ENCODE measurements at places on chromosomes 6 and 20.

- DNase-seq: no peak
These were observed 143.3 kb downstream of the PRL start for GRCh38 chr6:22153384-22154158.

- no peak for DNase-seq
These were observed 637.4 kb downstream of the CD109 start for GRCh38 chr6:74333406-74333805.

- DNase-seq: no peak
These were observed 154.0 kb downstream of the PDSS2 start for GRCh38 chr6:107305391-107305790.

GRCh38 chr6:139679516-139680179 lies 305.2 kb upstream of the CITED2 start:
- DNase-seq: no peak

- DNase-seq: no peak
These were observed 200.0 kb upstream of the SGK1 start for GRCh38 chr6:134517868-134518267.

DNA sequence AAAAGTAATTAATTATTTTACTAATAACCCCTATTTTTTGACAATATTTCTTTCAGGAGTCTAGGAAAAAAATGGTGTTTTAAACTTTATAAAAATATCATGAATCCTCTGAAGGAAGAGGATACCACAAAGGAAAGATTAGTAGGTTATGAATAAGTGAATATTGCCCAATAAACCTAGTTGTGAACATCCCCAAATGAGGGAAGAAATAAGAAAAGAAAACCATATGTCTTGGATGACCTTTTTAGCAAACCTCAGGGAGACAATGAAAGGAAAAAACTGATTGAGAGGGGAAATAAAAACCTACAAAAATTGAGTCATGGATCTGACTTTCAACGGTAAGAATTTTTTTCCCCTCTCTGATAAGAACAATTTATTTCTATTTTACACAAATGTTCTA lies 34.4 kb downstream of the TENT5A start:
- no peak for DNase-seq

DNA sequence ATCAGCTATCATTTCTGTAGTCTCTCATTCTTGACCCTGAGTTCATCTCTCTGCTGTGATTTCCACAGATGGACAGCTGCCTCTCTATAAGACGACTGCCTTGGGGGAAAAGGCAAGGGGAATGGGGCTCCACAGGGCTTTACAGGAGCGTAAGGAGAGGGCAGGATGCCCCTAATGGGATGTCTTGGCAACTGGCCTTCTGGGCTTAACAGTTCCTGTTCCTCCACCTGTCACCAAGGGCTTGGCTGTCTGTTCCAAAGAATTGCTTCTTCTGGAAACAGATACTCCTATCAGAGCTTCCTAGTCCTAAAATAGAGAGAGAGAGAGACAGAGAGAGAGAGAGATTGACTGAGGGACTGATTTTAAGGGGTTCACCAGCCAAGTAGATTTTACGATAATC lies 181.9 kb downstream of the TMEM200A start:
- no peak for DNase-seq

DNA sequence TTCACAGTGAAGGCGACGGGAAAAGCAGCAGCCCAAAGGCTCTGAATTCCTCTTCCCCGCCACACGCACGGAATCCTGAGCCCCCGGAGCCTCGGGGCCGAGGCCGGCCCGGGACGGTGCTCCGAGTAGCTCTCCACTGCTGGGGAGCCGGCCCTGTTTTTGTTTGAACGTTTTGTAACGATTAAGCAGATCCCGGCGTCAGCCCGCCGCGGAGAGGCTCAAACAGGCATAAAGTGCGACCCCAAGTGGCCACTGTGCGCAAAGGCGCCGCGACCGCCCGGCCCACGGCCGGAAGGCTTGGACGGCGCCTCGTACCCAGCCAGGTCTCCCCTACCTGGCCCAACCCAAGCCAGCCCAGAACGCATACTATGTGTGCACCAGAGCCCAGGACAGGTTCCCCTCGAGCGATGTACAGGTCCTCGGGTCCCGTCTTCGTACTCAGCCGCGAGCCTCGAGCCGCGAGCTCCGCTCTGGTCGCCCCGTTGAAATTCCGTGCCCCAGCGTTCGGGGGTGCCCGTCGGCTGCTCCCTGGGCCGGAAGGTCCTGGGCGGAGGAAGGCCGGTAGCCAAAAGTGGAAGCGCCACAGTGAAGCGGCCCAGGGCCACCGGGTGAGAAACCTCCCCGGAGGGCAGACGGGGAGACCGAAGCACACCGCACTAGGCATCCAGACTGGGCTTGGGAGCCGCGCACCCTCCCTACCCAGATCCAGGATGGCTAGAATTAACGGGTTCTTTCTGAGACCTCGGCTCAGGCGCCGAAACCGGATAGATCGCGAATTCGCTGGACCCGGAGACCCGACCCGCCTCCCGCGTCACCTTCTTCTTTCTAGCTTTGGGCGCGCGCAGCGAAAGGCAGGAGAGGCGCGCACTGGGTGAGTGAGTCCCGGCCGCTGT lies 1.2 kb upstream of the MAFB start:
- DNase-seq: peak; percentile 81

- DNase-seq: no peak
These were observed 408.6 kb upstream of the ADGRB3 start for GRCh38 chr6:68226460-68226859.

GRCh38 chr6:26543953-26544352 lies 5.8 kb downstream of the HMGN4 start:
- DNase-seq: no peak

- DNase-seq: peak; percentile 92
These were observed 109.3 kb upstream of the EYA4 start for GRCh38 chr6:133131621-133132465.

- no peak for DNase-seq
These were observed 41.9 kb downstream of the AGPAT4 start for GRCh38 chr6:161232010-161232409.

DNA sequence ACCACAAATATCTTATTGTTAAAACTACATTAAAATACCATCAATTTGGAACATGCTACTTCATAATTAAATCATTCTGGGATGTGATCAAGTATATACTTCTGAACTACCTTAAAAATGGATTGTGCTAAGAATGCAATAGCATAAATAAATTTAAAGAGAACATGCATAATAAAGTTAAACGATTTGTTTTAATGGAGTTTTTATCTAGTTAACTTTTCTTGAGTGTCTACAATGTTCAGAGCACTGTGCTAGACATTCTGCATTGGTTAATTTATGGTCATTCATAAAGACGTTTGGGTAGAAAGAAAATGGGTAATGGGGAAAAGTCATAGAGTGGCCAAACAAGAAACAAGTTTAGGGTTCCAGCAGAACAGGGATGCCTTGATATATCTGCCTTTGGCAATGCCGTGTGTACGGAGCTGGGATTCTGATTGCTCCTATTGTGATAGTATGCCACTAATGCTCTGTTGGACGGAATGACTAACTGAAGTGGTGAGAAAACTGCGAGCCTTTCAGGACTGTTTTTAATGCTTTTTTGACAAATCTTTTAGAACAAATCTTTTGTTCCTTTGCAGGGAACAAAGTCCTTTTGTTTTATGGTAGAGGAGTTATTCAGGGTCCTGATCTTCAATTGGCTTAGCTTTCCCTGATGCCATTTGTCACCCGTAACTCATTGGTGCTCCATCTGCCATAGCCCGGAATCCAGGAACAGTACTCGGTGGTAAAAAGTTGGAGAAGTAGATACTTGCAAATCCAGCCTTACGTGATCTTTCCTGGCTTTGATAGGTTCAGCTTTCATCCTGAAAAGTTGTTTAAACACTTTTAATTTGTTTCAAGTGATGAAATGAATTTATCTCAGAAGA lies 162.6 kb downstream of the BCKDHB start:
- no peak for DNase-seq

- DNase-seq: no peak
These were observed 8.9 kb upstream of the MICB start for GRCh38 chr6:31489086-31489485.

DNA sequence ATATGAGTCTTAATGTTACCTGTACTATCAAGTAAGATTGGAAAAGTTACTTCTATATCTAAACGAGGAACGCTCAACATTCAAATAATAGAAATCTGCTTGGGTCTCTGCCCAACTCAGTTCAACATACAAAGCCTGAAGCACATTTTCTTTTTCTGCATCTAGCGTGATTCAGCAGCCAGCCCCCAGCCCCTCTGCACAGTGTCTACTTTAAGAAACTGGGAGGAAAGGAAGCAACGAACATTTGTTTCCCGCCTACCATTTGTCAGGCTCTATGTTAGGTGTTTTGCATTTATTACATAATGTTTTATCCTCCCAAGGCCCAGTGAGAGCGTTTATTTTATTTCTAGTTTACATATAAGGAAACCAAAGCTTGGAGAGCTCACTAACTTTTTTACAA lies 17.3 kb downstream of the PHACTR1 start:
- DNase-seq: no peak

GRCh38 chr6:135637701-135638100 lies 140.2 kb upstream of the AHI1 start:
- DNase-seq: no peak

- DNase-seq: no peak
These were observed 30.4 kb downstream of the ZC2HC1B start for GRCh38 chr6:143894655-143895054.

DNA sequence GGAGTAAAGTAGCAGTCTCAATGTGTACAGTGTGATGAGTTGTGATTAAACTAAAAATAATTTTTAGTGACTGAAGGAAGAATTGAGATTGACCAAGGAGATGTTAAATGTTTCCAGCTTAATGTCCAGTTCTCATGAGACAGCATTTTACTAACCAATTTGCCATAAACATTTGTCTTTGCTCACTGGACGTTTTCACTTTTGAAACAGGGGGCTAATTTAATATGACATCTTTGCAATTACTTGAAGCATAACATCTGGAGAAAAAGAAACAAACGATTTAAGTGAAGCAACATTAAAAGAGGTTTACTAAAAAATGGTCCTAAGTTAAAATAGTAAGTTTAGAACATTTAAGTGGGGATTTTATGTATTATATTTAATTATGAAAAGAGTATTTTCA lies 443.8 kb downstream of the BCKDHB start:
- DNase-seq: no peak

GRCh38 chr6:155791186-155791585 lies 335.5 kb upstream of the NOX3 start:
- DNase-seq: no peak

- no peak for DNase-seq
These were observed 29.4 kb upstream of the RPS6KA2 start for GRCh38 chr6:166656230-166657151.

- DNase-seq: no peak
These were observed 100.3 kb upstream of the TNFAIP3 start for GRCh38 chr6:137766596-137767370.

GRCh38 chr20:51236421-51236820 lies 213.5 kb upstream of the KCNG1 start:
- DNase-seq: no peak

GRCh38 chr20:62776692-62777527 lies 19.4 kb upstream of the MRGBP start:
- no peak for DNase-seq

- no peak for DNase-seq
These were observed 1.4 kb downstream of the HLA-B start for GRCh38 chr6:31355583-31355948.

GRCh38 chr6:79570129-79571029 lies 33.1 kb upstream of the LCA5 start:
- peak; percentile 96 for DNase-seq

DNA sequence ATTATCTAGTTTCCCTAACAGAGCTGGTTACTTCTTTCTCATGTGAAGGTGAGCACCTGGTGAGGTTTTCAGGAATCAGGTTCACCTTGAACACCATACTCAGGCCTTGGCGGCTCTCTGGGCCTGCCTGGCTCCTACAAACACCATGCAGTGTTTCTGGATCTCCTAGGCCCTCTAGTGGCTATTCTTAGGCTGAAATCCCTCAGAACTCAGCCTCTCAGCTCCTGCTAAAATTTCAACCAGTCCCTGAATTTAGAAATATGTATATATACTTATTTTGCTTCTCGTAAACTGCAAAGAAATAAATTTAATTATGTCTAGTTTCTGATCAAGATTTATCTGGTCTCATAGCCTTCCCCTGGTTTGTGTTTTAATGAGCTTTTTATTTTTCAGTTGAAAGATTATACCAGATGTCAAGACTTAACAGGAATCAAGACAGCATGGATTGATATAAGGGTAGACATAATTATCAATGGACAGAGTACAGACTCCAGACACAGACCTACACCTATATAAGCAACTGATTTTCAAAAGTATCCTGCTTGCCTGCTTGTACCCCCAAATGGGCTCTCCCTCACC lies 55.9 kb downstream of the ANKEF1 start:
- peak; percentile 67 for DNase-seq

DNA sequence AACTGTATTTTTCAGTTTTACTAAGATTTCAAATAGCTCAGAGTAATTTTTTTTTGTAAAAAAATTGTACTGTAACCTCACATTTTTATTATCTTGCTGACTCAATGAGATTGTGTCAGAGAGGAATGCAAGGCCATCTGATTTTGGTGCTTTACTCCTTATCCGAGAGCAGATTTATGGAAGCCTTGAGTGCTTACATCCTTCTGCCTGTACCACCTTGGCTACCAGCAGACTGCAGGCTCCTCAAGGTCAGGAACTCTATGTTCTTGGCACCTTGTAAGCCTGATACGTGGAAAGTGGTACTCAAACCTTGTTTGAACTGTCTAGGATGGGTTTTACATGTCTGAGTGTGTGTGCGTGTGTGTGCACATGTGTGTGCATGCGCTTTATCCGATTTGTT lies 80.1 kb upstream of the MLIP start:
- no peak for DNase-seq

- no peak for DNase-seq
These were observed 71.7 kb upstream of the MAP3K4 start for GRCh38 chr6:160919723-160920440.

DNA sequence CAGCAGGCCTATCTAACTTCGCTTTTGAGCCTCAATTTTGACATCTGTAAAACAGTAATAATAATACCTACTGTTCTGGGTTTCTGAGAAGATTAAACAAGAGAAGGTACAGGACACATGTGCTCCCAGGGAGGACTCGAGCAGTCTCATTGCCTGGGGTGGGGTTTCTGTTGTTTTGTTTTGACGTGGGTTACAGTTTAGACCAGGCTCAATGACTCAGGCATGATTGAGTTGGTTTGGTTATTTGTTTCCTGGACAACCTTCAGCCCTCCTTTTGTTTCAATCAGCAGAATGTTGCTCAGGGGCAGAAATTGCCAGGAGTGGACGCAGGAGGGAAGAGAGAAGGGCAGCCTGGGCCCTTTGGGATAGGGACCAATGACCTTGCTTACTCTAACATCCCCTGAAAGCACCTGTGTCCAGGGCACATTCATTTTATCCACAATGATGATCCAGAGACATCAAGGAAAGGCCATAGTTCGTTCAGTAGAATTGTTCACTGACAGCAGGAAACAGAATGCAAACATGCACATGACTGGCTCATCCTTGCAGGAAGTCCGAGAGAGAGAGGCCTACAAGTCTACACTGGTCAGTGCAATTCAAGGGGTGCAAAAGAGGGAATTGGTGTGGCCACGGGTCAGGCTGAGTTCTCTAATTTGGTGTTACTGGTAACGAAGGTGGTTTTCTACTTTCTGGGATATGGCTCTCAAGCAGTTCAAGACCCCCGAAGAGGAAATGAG lies 74.5 kb upstream of the MRPS10 start:
- no peak for DNase-seq

- no peak for DNase-seq
These were observed 93.2 kb downstream of the PSMG4 start for GRCh38 chr6:3351829-3352524.

GRCh38 chr20:1621316-1621715 lies 1.5 kb upstream of the SIRPB1 start:
- no peak for DNase-seq

Measured in NCI-H1105 treated with DMSO at 0.1 percent for 48 hours (cell line).